Activated CD4-positive, CD25-positive, alpha-beta regulatory T cell (primary cell): ENCODE measurements at places on chromosomes 13 and 19.

GRCh38 chr13:87975035-87975434 is 303.9 kb downstream of the SLITRK5 start:
- no peak for DNase-seq

GRCh38 chr19:3944018-3944721 is 11.3 kb downstream of the NMRK2 start:
- no peak for DNase-seq

DNA sequence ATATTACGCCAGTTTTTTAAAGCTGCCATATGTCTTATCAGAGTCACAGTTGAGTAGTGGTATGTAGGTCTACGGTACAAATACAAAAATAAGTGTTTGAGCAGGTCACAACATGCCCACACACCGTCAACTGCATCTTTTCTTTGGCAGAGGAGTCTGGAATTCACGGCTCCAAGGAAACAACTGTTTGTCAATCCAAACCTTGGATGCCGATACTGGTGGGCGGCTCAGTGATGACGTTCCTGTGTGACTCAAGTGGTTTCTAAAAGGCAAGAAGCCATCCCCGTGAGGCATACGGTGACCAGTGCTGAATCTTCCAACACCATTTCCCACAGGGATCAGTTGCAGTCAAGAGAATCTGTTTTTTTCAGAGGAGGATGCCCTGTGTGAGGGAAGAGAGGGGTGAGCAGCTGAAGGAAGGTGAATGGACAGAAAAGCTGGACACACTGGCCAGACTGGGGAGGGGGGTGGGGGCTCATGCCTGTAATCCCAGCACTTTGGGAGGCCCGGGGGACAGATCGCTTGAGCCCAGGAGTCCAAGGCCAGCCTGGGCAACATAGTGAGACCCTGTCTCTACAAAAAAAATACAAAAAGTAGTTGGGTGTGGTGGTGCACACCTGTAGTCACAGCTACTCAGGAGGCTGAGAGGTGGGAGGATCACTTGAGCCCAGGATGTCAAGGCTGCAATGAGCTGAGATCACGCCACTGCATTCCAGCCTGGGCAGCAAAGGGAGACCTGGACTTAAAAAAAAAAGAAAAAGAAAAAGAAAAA is 22.8 kb upstream of the CEBPG start:
- DNase-seq, result no peak

GRCh38 chr19:1104311-1105007 is 665 bp downstream of the GPX4 start:
- peak; percentile 56 for DNase-seq

DNA sequence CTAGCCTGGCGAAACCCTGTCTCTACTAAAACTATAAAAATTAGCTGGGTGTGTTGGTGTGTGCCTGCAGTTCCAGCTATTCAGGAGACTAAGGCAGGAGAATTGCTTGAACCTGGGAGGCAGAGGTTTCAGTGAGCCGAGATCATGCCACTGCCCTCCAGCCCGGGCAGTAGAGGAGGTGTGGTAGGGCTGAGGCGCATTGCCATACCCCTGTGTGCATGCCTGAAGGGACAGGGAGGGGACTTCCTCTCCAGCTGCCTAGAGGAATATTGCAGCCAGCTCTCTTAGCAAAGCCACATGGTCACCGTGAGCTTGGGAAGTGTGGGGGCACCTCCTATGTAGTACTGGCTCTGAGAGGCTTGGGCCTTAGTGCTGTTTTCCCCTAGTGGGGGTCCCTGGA is 29.2 kb upstream of the PEPD start:
- no peak for DNase-seq

GRCh38 chr19:46189971-46190888 is 39.3 kb upstream of the IGFL1 start:
- no peak for DNase-seq

- DNase-seq, result no peak
These were observed 293.3 kb upstream of the MAB21L1 start for GRCh38 chr13:35769812-35770211.

DNA sequence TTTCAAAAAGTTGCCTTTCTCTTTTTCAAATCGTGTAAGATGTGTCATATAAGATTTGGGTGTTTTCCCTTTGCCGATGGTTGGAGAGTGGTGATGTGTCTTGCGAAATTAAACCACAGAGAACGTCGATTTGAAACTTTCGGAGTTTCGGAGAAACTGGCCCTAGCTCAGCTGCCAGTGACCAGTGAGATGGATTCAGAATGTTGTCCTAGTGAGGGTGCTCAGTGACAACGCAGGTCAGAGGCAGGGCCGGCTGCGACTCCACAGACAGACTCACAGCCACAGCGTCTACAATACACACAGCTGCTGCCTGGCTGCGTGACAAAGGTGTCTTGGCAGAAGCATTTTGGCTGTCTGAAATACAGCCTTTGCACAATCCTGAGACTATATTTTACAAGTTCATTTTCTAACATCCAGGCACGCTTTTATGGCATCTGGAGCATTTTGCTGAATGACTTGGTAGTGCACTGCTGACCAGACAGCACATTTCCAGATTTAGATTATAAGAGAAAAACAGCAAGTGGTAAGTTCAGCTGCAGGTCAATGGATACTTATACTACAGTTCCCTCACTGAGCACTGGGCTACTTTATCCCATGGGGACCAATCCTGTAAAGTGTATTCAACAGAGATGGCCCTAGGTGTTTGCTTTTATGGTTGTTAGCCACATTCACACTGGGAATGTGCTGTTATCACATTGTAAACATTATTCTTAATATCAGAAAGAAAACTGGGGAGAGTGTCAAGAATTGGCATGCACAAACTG is 207.5 kb downstream of the KCNRG start:
- no peak for DNase-seq

DNA sequence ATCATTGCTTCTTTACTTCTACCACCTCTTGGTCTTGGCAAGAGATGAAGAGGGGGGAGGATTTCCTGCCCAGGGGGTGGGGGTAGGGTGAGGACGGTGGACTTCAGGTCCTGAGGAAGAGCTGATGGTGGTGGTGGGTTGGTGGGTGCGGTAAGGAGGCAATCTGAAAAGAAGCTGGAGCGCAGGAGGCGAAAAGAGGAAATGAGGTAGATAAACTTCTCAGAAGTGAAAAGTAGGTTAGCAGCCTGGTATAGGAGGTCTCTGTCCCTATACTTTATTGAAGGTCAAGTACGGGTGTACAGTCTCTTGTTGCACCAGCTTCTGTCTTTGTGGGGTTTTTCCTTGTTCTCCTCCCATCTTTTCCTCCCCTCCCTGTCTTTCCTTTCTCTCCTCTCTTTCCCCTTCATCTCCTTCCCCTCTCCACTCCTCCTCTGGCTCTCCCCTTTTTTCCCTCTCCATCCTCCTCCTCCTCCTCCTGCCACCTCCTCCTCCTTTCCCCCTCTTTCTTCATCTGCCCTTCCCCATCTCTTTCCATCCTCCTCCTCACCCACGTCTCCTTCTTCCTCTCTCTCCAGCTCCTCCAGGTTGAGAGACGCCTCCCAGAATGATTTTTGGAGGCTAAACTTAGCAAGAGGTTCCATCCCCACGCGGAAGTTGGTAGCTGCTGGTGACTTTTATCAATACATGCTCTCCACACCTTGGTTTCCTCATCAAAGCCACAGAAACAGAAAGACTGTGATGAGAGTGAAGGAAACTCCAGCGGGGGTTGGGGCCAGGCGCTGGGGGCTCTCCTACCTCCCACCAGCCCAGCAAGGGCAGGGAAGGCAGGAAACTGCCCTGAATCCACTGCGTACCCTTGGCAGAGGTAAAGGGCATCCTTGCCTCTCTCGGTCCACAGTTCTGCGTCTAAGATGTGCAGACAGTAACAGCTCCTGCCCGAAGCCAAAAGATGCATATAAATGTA is 15.3 kb downstream of the TNFSF14 start:
- DNase-seq, result no peak

DNA sequence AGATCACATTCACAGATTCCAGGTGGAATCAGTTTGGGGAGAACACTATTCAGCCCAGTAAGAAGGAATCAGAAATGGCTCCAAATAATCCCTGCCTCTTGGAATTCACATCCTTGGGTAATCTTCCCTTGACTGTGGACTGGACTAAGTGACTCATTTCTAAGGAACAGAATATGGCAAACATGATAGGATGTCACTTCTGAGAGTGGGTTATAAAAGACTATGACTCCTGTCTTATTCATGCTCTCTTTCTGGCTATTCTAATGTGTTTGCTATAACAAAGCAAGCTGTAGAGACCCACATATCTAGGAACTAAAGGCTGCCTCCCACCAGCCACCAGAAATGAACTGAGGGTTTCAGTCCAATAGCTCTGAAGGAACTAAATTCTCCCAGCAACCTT is 37.8 kb downstream of the MBD3L2B start:
- no peak for DNase-seq

DNA sequence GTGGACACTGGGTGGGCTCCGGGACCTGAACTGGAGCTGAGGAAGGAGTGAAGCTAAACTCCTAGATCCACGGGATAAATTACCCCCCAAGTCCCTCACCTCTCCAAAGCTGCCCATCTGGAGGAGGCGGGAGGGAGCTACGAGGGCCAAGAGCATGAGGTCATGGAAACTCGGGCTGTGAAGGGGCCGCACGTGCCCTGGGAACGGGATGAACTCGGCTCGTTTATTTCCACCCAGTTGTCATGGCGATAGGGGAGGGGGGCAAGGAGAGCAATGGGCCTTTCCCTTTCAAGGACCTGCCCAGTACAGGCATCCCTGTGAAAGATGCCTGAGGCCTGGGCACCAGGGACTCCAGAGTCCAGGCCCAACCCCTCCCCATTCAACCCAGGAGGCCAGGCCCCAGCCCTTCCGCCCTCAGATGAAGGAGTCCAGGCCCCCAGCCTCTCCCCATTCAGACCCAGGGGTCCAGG is 3.8 kb downstream of the PPP1R12C start:
- no peak for DNase-seq

DNA sequence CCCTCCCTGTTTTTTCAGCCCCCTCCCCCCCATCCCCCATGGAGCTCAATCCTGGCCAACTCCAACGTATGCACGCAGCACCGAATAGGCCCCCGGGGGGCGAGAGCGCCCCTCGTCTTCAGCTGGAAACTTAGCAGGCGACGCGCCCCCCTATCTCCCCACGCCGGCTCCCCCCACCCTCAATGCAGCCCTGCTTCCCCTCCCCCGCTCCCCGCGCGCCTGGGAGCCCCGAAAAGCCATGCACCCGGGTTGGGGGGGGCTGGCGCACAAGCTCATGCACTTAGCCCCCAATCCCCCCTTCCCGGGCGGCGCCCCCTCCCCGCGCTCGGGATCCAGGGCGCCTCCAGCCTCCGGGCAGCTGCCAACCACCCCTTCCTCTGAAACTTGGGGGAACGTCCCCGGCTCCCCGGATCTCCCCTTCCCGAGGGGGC is 508 bp downstream of the ZBTB7A start:
- DNase-seq, result peak; percentile 61

DNA sequence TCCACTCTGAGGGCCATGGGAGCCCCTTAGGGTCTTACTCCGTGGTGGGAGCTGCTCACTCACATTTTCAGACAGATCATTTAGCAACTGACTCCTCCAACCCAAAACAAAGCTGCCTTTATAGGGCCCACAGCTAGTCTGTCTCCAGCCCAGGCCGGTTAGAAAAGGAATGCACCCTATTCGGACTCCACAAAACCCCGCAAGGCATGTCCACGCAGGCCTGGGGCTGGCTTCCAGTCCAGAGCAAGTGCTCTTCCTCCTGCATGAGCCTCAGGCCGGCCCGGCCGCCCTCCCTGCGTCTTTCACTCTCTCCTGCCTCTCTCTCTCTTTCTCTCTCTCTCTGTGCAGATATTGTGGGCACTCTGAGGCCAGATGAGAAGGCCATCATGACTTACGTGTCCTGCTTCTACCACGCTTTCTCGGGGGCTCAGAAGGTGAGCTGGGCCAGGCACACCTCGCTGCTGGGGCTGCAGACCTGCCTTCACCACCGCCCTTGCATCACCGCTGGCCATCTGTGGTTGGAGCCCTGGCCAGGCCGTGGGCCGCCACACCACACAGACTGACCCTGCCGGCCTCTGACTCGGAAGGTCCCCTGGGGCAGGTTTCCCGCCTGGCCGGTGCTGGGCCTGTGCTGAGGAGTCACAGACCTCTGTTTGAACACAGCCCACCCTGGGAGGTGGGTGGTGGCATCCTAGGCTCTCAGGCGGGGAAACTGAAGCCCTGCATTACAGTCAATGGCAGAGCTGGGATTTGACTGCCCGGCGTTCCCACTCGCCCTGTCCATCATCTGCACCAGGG is 33.1 kb downstream of the CAPN12 start:
- no peak for DNase-seq

GRCh38 chr13:75723901-75724300 is 87.8 kb downstream of the LMO7 start:
- no peak for DNase-seq

DNA sequence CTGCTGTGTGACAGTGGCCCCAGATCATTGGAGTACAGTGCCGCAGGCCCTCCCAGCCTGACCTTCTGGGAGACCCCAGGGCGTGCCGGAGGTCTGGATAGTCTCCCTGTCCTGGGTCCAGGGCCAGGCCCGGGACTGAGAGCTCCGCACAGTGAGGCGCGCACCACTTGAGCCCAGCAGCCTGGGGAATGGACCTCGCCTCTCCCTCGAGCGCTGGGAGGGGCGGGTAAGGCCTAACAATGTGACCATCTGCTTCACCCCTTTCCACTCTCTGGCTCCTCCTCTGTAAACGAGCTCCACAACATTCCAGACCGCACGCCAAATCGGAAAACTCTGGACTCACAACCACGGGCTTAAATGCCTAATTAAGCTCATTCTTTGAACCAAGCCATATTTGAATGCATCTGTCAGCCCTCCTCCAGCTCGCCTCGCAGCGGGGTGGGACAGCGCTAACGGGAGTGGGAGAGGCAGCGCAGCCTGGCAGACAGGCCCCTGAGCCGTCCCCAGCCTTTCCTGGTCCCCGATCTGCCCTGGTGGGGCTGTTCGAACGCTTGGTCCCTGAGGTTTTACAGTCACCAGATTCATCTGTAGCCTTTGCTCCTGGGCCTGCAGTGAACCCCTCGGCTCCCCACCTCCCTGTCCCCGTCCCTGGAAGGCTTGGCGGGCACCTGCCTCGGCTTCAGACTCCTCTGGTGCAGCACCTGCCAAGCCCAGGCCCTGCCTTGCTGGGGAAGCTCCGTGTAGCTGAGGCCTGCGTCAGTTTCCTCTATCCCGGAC is 120.7 kb upstream of the VSTM2B start:
- no peak for DNase-seq

DNA sequence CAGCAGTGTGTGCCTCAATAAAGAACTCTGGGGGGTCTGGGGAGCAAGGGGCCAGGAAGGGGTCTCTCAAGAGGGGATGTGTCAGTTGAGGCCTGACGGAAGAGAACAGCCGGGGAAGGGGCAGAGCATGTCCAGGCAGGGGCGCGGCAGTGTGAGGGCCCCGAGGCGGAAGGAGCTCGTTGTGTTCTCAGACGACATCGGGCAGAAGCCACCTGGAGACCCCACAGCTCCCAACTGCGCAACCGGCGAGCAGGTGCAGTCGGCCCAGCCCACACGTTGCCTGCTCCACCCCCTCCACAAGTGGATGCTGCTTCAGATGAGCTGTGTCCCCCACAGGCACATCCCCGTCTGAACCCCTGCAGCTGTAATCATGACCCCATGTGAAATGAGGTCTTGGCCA is 4.9 kb downstream of the CACTIN start:
- DNase-seq, result no peak

GRCh38 chr19:7340959-7341837 is 7.5 kb upstream of the ARHGEF18 start:
- DNase-seq, result peak; percentile 81
